Activated CD8-positive, alpha-beta memory T cell treated with anti-CD3 and anti-CD28 coated beads, Interleukin-2, amount 10 ng/mL, durations not matched to agents 7 days and 5 days (primary cell): ENCODE measurements at places on chromosomes 11 and 22.

- no peak for DNase-seq
Measured at GRCh38 chr22:24516301-24516737, 21.2 kb downstream of the UPB1 start.

DNA sequence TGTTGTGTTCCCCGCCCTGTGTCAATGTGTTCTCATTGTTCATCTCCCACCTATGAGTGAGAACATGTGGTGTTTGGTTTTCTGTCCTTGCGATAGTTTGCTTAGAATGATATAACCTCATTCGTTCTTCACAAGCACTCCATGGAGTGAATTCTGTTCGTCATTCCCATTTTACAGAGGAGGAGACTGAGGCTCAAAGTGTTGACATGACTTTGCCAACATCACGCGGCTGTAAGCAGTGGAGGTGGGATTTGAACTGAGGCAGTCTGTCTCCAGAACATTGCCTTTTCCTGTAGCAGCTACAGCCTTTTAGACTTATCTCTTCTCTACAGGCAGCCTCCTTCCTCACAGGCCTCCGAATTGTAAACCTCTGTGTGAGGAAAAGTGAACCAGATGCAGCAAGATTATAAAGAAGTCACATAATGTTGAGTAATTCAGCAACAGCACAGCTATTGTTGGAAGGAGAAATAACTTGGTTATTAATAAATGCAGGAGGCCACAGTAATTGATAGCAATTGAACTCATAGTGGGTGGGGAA lies 74.6 kb downstream of the MYO18B start:
- no peak for DNase-seq

GRCh38 chr11:6572215-6572614 lies 31.2 kb downstream of the RRP8 start:
- DNase-seq: no peak

- no peak for DNase-seq
Measured at GRCh38 chr11:35558513-35558912, 33.1 kb upstream of the PAMR1 start.

- DNase-seq: no peak
Measured at GRCh38 chr11:104572279-104572678, 326.0 kb downstream of the CASP12 start.

- DNase-seq: no peak
Measured at GRCh38 chr11:102793677-102794290, 4.2 kb downstream of the MMP1 start.

GRCh38 chr11:41522391-41522790 lies 62.9 kb upstream of the LRRC4C start:
- DNase-seq: no peak

DNA sequence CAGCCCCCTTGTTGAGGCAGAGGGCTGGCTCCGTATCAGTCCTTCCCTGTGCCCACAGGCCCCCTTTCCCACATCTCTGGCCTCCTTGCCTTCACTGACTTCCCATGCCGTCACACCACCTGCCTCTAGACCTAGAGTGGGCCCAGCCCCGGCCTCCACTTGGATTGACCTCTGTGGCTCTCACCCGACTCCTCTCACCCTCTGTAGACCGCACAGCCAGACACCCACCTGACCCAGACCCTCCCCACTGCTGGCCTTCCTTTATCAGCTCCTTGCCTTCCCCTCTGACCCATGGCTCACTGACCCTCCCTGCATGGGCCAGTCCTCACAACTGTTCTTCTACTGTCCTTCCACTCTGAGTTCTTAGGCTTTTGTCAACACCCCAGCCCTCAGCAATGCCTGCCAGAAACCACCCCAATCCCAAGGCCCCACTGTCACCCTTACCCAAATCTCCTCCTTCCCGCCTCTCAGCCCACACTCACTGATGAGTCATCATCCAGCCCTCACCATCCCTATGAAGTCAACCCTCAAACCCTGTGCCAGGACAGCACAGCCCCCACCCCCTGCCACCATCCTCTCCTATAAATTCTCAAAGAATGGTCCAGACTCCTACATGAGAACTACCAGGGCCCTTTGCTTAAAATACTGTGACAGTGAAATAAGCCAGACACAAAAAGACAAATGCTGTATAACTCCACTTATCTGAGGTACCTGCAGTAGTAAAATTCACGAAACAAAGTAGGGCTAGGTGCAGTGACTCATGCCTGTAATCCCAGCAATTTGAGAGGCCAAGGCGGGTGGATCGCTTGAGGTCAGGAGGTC lies 53.4 kb downstream of the SCGB1A1 start:
- no peak for DNase-seq

DNA sequence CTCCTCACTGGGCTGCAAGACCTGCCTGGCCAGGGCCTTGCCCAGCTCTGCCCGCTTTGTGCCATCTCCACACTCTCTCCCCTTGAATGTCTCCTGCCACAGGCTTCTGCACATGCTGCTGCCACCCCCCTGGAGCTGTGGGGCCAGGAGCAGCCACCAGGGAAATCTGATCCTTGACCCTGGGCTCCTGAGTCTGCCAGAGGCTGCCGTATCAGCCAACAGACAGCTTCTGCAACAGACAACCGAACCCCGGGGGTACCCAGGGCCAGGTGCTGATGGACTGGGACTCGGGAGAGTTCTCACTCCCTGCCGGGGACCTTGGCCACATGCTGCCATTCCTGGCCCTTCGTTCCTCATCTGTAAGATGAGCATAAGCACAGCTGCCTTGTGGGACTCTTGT lies 3.3 kb upstream of the PPARA start:
- no peak for DNase-seq

- no peak for DNase-seq
Measured at GRCh38 chr11:83025267-83025704, 46.4 kb downstream of the RAB30 start.

DNA sequence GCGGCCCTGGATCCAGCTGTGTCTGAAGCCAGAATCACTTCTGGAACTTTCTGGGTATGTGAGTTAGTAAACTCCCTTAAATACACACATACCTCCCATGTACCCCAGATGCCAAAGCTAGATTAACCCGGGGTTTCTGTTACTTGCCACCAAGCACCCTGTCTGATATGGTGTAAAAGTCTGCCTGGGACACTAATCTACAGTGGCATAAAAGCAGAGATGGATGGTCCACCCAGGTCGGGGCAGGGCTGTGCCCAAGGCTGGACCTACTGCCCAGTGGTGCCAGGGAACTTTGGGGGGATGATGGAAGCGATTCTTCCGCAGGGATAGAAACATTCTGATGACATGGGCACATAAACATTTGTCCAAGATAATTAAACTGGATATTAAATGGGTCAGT lies 12.7 kb downstream of the MRGPRF start:
- DNase-seq: no peak

DNA sequence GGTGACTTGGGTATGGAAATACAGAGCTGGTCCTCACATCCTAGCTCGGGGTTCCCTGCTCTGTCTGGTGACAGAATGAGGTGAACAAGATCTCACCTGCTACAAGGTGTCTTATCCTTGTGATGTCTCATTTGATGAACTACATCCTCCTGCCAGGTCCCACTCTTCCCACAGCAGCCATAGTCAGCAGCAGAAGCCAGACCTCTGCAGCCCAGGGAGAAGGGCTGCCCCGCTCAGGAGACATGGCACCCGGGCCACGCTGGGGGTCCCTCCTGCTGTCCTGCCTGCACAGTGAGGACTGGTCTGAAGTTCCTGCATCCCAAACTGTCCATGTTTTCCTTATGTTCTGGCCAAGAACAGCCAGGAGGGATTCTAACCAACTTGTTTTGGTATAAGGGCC lies 414.1 kb downstream of the CTTN start:
- DNase-seq: no peak

DNA sequence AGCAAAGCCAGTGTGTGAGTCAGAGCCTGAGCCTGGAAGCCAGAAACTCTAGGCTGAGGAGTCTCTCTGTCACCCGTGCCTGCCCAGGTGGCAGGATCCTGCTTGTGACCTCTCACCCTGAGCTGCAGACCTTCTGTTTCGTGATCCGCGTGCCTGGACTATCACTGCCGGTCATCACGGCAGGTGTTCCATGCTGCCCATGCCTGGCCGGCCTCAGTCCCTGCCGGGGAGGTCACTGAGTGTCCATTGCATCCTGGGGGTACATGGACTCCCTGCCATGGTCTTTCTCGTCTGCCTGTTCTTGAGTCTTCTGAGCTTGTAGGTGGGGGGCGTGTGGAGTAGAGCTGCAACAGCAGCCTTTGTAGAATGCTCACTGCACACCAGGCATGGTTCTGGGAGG lies 1032.4 kb downstream of the TBC1D22A start:
- DNase-seq: peak; percentile 11

DNA sequence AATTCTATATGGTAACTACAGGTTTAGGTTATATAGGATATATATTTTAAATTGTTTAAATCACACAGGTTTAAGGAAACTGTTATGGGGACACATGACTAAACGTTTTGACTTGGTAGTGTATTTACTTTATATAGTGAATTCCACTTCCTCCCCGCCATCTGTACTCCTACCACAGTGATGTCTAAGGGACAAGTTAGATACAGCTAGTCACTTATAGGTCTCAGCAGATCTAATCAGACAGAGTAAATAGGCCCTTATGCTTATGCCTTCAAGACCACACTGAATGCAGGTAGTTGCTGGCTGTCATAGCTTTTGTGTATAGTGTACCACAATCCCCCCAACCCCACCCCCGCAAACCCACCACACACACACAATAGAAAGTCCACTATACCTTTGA lies 8.2 kb downstream of the SESN3 start:
- no peak for DNase-seq

DNA sequence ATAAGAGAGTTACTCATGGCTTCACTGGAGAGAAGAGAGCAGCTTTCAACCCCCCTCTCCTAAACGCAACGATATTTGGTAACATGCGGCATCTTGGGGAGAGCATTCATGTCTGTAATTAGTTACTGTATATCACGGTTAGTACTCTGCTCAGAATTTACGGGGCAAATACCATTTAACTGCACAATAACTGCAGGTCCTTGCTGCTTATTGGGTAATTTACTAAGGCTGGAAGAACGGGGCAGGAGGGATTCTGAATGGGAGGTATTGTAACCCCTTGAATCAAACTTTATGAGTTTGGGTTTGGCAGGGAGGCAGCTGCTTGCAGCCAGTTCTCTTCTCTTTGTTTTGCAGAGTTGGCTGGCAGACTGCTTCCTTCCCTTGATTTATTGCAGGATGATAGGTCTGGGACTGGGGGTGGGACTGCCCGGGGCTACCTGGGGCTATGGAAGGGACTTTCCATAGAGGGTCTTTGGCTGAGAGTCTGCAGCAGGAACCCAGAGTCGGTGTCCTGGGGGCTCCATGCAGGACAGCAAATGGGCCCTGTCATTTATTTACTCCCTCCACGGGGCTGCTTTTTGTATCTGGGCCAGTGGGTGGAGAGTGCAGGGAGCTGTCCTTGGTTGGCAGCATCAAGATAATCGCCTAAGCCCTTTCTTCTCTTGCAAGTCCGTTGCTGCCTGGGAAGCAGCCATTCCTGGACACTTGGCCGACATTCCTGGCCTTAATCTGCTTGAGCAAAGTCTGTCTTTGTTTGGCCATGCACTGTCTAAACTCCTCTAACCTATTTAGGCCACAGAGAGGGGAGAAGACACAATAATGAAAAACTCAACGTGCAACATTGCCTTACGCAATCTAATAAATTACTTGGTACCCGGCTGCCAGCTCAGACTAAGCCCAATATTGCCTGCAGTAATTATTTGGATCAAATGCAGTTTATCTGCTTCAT lies 188.9 kb downstream of the ST3GAL4 start:
- DNase-seq: no peak

DNA sequence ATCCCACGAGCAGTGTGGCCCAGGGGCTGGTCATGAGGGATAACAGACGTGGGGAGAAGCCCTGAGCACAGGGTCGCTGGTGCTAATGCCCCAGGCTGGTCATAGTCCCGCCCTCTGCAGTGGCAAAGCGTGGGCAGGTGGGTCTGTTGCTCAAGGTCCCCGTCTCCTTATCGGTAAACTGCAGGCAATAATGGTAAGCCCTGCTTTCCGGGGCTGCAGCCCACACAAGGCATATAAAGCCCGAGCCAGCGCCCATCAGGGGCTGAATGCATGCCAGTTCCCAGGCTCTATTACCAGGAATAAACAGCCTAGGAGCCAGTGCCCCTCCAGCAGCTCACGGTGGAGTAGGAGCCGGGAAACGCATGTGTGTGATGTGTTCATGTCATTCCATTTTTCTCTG lies 261.0 kb downstream of the BRD1 start:
- no peak for DNase-seq

GRCh38 chr11:2989006-2989405 lies 3.1 kb downstream of the NAP1L4 start:
- DNase-seq: no peak

- peak; percentile 43 for DNase-seq
Measured at GRCh38 chr11:126109941-126110731, 47.5 kb upstream of the CDON start.

DNA sequence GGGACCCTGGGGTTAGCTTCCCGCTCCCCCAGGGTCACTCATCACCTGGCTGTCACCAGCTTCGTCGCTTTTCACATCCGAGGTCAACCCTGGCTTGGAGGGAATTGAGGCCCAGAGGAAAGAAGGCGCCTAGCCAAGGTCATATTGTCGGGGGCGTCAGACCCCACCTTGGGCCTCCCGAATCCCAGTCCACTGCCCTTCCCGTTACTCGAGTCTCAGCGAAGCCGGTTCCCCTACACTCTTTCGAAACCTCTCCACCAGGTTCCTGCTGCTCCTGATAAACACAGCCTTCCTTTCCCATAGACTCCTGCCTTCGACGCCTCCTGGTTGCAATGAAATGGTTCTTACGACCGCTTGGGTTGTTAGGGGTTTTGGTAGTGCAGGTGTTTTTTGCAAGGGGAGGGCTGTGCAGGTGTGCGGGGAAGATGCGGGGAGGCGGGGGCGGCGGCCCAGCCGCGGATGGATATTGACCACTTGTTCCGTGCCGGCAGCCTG lies 642 bp downstream of the NAA40 start:
- no peak for DNase-seq

- no peak for DNase-seq
Measured at GRCh38 chr11:124751741-124752470, at the start of gene VSIG2. VSIG2 (minus strand) TSS chr11:124752255; CDS start chr11:124752137, 118 bp downstream.

GRCh38 chr22:16831257-16831656 lies 6.0 kb upstream of the XKR3 start:
- no peak for DNase-seq

- no peak for DNase-seq
Measured at GRCh38 chr11:20611892-20612291, 12.5 kb downstream of the SLC6A5 start.

- no peak for DNase-seq
Measured at GRCh38 chr11:45856044-45856468, 8.8 kb downstream of the CRY2 start.

DNA sequence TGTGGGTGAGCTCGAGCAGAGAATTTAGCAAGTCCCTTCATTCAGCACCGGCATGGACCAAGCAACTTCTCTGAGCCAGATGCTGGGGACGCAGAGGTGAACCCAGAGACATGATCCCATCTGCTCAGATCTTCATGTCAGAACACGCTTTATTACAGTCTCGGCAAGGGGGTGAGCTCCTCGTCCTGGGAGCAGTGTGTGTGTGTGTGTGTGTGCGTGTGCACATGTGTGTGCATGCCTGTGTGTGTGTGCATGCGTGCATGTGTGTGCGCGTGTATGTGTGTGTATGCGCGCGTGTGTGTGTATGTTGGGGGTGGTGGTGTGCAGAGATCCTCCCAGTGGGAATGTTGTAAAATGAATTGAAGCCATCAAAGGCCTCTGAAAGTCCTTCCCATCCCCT lies 9.8 kb downstream of the MIAT start:
- no peak for DNase-seq

GRCh38 chr11:3662856-3663255 lies 8.3 kb downstream of the CHRNA10 start:
- no peak for DNase-seq
